ENCODE measurements at places on chromosomes 5 and 9. TPM values are rescaled to one million over a fixed set of nuclear protein-coding genes. Genes with fewer than 3 reads are reported as not detected.

GRCh38 chr9:69324549-69325401, at the start of gene ENTREP1:
TSS of gene ENTREP1 (plus strand) at chr9:69325215. CDS start at chr9:69325310, 95 bp downstream.
- no peak for DNase-seq

DNA sequence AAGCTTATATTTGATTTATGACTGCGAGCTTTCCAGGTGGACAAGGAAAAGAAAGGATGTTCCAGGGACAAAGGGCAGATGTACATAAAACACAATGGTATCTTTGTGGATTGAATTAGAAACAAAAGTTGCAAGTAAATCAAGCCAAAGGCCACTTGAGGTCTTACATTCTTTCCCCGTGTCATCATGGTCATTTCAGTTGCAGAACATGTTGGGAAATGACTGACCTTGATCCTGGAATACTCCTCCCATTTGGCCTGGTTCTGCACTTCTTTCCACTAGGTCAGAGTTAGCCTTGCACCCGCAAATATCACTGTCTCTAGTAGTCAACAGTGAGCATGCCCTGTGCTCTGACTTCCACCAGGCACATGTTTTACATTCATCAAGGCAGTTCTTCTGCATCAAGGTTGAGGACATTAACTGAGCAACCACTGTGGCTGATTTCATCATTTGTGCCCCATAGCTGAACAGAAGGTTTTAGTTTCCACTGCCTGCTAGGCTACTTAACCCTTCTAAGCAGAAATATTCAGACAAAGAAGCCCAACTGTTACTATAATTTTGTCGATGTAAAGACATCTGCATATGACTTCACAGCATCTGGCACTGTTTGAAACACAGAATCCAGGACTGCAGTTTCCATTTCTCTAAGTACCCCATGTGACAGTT, 1161.7 kb upstream of the DMAC1 start:
- DNase-seq = no peak

- no peak for DNase-seq
Observed at GRCh38 chr5:120507800-120508463, 43.8 kb downstream of the PRR16 start.

DNA sequence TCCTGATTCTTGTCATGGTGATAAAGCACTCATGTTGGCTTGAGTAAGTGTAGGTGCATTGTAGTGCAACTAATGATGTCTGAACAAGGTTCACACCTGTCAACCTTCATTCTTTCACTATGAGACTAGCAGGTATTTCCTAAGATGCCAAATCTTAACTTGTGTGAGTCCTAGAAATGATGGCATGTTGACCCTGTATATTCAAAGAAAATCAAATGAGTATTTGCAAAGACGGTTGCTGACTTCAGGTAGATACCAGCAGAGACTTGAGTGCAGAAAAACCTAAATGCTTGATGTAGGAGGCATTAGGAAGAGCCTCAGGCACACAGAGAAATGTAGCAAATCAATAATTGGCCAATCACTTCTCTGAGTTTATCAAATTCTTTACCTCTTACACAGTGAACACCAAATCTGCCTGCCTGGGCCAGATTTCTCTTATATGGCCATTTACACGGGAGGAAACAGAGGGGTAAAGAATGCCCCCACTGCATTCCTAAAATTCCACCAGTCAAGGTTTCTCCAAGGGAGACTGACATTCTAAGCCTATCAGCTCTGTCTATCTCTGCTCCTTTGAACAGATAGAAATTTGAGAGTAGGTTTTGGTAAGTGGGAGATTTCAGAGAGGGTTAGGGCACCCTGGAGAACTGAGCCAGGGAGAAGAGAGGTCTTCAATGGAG, 488.6 kb upstream of the WWC1 start:
- DNase-seq = no peak

DNA sequence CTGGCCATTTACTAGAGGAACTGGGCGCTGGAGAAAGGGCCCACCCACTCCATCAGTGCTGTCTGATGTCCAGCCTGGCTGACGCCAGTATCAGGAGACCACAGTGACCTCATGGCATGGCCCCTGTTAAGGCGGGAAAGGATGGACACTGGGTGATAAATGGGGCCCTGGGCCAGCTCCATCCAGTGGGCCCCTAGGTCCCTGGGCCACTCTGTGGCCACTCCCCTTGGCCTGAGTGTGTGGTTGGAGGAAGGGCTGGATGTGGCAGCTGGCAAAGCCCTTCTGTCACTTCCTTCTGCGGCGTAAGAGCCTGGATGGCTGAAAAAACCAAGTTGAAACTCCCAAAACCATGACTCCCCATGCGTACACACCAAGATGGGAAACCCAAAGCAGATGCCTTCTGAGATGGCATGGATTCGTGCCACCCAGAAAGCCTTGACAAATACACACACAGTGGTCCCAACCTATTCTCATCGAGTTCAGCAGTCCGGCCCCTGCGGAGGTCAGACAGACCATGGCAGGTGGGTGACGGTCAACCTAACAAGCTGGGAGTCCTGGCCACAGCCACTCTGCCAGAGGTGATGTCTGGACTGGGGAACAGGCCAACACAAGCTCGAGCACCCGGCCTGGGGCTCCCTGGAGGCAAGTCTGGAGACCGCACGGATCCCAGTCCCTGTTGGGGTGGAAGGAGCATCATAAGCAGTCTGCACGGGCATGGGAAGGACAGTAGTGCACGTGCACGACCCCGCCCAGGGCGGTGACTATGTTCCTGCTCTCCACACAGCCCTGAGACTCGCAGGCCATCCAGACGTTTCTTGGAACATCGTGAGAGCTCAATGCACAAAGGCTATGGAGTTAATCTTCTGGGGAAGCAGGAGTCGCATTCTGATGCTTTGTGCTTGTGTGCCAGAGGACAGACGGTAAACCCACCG, 45.2 kb upstream of the NOTCH1 start:
- DNase-seq = no peak

DNA sequence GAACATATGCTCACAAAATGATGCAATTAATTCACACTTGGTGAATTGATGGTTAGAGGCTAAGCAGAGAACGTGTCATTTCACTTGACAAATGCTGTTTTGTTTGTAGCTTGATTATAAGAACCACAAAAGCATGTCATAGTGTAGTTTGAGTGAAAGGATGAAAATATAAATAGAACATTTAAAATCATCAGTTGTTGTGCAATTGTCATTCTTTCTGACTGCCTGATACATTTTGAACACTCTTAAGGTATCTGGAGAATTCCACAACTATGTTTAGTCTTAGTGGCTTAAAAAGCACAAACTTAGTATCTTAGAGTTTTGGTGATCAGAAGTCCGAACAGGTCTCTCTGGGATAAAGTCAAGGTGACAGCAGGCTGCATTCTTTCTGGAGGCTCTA, 129.4 kb downstream of the BASP1 start:
- DNase-seq = no peak

DNA sequence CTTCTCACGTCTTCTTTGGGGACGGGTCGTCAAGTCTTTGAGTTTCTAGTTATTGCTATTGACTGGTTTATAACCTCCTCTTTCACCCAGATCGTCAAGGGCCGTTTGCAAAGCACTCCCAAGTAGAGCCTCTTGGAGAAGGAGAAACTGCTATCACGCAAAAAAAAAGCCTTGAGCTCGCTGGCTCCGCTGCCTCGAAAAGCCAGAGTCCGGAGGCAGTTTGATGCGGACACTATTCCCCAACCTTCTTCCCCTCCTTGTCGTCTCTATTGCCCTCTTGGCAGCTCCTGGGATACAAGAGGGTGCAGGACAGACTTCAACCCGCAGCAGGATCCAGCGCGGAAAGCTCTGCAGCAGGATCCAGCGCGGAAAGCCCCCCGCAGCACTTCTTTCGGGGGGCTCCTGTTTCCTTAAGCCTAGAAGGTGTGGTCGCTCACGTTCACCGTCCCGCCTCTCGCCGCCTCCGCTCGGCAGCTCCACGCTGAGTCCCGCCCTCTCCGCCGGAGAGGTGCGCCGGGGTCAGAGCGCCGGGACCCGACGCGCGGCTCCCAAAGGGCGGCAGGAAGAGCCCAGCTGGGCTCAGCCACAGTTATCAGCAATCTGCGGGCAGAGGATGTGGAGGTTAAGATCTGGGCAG, at the start of gene PCDHAC1:
Gene PCDHAC1, plus strand, starts transcription at position 494 of the 637 bp plus-strand sequence. CDS start 594 bp downstream, outside the sequence.
- no peak for DNase-seq

DNA sequence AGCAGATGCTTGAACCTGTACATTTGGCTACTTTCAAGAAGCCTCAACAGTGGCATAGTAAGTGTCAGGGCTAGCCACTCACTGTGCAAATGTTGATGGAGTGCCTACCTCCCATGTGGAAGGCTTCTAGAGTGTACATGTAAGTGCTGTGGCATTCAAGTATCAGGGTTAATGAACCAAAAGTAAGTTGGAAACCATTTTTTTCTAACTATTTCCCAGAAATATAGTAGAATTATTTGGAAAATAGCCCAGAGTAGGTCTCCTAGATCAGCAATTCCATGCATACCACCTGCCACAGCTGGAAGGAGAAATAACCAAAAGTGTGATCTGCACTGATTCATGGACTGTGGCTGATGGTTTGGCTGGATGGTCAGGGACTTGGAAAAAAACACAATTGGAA, 53.3 kb downstream of the FOXD1 start:
- no peak for DNase-seq

- DNase-seq = no peak
Observed at GRCh38 chr5:139377226-139377625, 5.9 kb downstream of the SLC23A1 start.

GRCh38 chr9:128191406-128192046, at the start of gene CIZ1:
TSS of gene CIZ1 (minus strand) at chr9:128191572. CDS start at chr9:128190857, 715 bp downstream.
- peak; percentile 85 for DNase-seq

- no peak for DNase-seq
Observed at GRCh38 chr9:134689321-134690181, 47.9 kb downstream of the COL5A1 start.

DNA sequence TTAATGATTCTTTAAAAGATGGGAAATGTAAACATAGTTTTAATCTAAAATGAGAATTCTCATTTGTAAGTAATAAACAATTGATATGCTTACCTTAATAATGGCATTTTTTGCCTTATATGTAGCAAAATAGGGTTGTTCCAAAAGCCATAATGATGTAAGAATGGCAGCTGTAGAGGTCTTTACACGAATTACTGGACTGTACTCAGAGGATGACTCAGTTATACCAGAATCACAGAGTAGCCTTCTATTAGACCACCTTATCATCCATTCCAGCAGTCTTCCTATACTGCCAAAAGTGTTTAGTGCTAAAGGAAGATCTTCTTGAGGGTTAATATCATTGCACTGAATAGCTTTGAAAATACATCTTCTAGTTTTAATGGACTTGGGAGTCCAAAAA, 66.5 kb downstream of the CPLANE1 start:
- no peak for DNase-seq

DNA sequence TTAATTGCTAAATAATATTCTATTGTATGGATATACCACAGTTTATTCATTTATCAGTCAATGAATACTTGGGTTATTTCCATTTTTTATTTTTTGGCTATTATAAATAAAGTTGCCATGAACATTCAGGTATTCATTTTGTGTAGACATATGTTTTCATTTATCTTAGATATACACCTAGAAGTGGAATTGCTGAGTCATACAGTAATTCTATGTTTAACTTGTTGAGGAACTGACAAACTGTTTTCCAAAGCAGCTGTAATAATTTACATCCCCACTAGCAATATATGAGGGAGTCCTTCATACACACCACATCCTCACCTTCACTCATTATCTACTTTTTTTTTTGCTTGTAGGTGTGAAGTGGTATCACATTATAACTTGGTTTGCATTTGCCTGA, 123.6 kb downstream of the FBN2 start:
- no peak for DNase-seq

- DNase-seq = no peak
Observed at GRCh38 chr5:53407373-53407772, 73.1 kb upstream of the FST start.

GRCh38 chr9:136261686-136262430, 16.2 kb upstream of the QSOX2 start:
- DNase-seq = no peak

DNA sequence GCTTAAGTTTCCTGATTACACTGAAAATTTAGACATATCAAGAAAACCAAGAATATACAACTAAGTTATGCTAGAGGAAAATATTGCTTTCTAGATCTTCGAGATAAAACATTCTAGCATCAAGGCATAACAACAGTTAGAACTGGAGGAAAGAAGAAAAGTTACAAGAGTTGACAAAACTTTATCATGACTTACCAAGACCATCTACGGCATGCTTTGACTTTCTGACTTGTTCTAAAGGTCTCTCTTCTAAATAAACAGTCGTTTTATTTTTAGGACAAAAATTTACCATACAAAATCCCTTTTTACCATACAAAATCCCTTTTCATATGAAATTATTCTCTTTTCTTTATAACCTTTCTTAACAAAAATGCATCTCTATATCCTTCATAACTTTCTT, 1110.1 kb upstream of the CDH10 start:
- DNase-seq = no peak

GRCh38 chr5:2039180-2039531, 156.4 kb upstream of the IRX4 start:
- DNase-seq = no peak

NUTM2F gene
- not detected for total RNA-seq

PCDHGA5 gene
- total RNA-seq = 1.2 TPM

PCDHGB5 gene
- 1.8 TPM for total RNA-seq

MOB3B gene
- total RNA-seq = 7.3 TPM

Data from activated B cell treated with CpG ODN at 0.5 μM for 24 hours (primary cell).